ENCODE measurements at places on chromosomes 11 and 22. TPM values are rescaled to one million over a fixed set of nuclear protein-coding genes. Genes with fewer than 3 reads are reported as not detected.
A peak's percentile ranks its signal among the peaks of the same experiment; 100 is the strongest.

Gene CSNK1E
- 105 TPM for total RNA-seq

Gene CELSR1
- total RNA-seq = 1.2 TPM

Gene CCDC73
- not detected for total RNA-seq

Gene RAB39A
- total RNA-seq = not detected

Gene SHANK2
- 0.60 TPM for total RNA-seq

Gene MUC6
- total RNA-seq = 0.09 TPM

Gene SCUBE2
- total RNA-seq = not detected

Gene FAT3
- 0.03 TPM for total RNA-seq

Gene ZNF280B
- 1.9 TPM for total RNA-seq

Gene GAB4
- total RNA-seq = not detected

Gene GUCD1
- total RNA-seq = 73.4 TPM

GRCh38 chr11:65663639-65664200 lies 1.0 kb upstream of the RELA start:
- peak; percentile 24 for DNase-seq

- DNase-seq = no peak
Measured at GRCh38 chr11:45511566-45511965, 153.9 kb downstream of the CHST1 start.

DNA sequence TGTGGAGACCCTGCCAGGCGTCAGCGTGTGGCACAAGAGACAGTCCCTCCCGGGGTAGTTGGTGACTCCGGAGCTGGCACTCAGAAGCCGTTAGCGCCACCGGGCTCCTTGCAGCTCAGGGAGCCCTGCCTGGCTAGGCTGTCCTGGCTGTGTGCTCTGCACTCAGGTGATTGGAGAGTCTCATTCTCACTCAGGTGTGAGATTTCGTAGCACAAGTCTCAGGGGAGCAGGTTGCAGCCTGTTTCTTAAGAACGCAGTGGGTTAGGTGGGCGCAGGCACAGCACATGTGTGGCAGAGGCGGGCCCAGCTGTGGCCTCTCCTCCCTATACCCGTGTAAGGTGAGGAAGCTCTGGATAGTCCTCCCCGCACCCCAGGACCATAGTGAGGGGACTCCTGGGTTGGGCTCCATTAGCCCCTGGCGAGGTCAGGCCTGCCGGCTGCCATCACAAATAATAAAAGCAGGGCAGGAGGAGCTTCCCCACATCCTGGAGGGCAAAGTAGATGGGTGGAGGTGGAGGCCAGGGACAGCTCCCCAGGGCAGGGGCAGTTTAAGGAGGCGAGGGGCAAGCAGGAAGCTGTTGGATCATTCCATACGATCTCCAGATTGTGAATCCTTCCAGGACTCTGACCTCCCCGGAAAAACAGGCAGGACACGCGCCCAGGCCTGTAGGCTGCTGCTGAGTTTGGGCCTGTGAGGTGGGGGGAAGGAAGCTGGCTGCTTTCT lies 39.4 kb downstream of the SBF1 start:
- no peak for DNase-seq

GRCh38 chr11:128334311-128335044 lies 252.9 kb downstream of the ETS1 start:
- DNase-seq = no peak

DNA sequence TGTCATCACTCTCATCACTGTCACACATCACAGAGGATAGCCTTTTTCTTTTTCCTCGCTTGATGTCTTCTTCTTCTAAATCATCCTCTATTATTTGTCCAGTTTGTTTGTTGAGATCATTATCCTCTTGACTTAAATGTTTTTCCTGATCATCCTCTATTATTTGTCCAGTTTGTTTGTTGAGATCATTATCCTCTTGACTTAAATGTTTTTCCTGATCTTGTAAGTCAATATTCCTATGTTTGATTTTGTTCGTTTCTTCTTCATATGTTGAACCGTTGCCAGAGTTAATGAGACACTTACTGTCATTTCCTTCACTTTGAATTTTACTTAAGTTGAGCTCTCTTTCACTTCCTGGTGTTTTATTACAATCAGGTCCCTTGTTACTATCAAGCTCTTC lies 5.6 kb downstream of the CCDC82 start:
- DNase-seq = no peak

GRCh38 chr11:77345621-77346020 lies 44.1 kb upstream of the GDPD4 start:
- DNase-seq = no peak

DNA sequence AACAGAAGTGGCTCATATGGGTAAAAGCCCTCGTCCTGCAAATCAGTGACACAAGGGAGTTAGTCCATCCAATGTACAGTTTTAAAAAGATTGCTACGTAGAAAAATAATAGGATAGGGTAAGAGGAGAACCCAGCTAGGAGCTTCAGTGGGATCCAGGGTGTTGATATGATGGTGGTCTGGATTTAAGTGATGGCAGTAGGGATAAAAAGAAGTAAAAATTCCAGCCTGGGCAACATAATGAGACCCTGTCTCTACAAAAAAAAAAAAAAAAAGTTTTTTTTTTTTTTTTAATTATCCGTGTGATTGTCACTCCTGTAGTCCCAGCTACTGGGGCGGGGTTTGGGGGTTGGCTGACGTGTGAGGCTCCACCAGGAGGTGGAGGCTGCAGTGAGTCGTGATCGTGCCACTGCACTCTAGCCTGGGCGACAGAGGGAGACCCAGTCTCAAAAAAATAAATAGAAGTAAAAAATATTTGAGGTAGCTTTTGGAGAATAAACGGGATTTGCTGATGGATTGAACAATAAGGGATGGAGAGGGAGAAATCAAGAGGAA lies 7.0 kb upstream of the L3MBTL2 start:
- DNase-seq = peak; percentile 42

DNA sequence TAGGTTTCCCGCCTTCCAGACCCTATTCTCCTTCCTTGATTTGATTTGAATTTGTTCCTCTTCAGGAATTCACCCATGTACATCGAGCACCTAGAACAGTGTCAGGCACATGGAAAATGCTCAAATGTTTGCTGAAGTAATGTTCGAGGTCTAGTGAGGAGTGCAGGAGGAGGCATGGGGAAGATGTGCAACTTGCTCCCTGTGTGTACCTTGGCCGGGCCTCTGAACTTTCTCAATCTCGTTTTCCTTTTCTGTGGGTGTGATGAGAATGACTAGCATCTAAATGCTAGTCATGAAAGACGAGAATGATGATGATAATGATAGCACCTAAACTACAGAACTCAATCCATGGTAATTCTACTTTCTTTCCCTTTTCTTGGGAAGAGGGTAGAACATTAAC lies 279.1 kb upstream of the PLET1 start:
- DNase-seq = no peak

DNA sequence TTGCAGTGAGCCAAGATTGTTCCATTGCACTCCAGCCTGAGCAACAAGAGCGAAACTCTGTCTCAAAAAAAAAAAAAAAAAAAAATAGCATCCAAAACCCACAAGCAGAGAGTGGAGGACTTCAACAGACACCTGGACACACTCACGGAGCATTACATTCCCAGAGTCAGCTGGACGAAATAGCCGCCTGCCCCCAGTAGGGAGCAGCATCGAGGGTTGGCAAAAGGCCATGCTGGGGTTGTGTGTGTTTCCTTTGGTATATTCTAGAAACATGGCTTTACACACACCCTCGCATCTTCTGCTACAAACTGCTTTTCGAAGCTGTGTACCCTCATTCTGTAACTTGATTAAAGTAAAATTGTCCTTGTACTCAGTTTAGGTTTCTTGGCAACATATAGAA lies 5.3 kb downstream of the ADA2 start:
- DNase-seq = peak; percentile 61

DNA sequence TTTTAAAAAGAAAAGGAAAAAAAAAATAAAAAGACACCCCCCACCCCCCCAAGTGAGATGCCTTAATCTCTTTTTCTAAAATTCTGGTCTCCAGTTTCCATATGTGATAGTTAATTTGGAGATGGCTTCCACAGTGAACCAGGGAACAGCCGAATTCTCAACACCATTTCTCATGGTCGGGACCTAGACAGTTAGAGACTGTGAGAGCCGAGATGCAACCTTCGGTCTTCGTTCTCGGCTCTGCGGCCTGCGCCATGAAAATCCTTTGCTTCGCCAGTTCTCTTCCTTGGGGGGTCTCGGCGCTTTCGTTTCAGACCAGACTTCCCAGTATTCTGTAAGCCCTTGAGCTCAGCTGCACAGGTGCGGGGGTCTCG lies 723 bp downstream of the CACNG2 start:
- DNase-seq = no peak

- no peak for DNase-seq
Measured at GRCh38 chr22:29163808-29164207, 41.9 kb upstream of the EMID1 start.

- DNase-seq = no peak
Measured at GRCh38 chr11:128283451-128283850, 303.9 kb downstream of the ETS1 start.

- no peak for DNase-seq
Measured at GRCh38 chr11:117421476-117421875, 93.8 kb downstream of the CEP164 start.

DNA sequence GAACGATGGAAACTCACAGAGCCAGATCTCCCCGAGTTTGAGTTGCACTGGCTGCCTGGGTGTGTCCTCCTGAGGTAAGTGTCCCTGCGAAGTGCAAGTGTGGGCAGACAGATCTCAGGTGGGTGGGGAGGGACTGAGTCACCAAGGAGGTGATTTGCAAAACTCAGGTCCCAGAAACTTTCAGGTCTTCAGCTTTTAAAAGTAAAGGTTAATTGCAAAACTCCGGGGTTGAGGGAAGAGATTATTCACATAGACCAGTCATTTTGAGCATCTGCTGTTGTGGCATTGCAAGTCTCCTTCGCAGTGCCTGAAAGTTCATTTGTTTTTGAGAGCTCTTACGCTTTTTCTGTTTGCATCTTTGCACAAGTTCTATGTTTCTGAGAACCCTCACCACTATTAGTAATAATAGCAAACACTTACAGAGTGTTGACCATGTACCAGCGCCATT lies 7.1 kb downstream of the CD44 start:
- DNase-seq = no peak

GRCh38 chr11:121892131-121892681 lies 223.8 kb downstream of the BLID start:
- DNase-seq = no peak

GRCh38 chr11:86617502-86617901 lies 54.9 kb downstream of the ME3 start:
- DNase-seq = no peak

DNA sequence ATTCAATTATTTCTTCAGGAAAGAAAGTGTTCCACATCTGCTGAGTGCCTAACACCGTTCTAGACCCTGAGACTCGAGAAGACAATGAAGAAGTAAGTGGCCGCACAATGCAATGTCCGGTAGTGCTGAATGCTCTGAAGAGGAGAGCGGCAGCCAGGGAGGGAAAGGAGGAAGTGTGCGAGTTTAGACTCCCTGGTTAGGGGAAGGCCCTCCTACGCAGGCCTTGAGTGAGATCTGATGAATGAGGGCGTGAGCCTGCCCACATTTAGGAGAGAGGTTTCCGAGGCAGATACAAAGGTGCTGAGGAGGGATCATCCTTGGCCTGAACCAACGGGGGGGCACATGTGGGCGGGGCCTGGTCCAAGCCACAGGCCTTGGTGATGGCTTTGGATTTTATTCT lies 558.6 kb downstream of the NTM start:
- DNase-seq = no peak

GRCh38 chr11:1310318-1310687 lies 871 bp upstream of the TOLLIP start:
- no peak for DNase-seq

DNA sequence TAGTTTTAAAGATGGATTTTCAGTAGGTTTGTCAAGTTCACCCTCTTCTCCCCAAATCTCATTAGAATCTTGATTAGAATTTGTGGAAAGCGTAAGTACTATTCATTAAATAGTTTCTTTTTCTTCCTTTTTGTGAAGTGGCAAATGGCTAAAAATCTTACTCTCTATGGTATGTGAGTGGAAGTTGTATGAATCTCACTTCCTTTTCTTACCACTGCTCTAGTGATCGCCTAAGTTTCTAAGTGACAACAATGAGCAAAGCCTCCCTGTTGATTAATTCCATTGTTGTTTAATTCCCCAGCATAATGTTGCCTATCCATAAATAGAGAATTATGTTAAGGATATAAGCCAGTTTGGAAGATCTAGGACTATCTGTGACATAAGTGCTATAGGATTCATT lies 82.7 kb downstream of the PGR start:
- no peak for DNase-seq

GRCh38 chr11:16790486-16791190 lies 52.2 kb downstream of the C11orf58 start:
- DNase-seq = no peak

GRCh38 chr11:14306481-14306880 lies 52.5 kb downstream of the RRAS2 start:
- DNase-seq = no peak

DNA sequence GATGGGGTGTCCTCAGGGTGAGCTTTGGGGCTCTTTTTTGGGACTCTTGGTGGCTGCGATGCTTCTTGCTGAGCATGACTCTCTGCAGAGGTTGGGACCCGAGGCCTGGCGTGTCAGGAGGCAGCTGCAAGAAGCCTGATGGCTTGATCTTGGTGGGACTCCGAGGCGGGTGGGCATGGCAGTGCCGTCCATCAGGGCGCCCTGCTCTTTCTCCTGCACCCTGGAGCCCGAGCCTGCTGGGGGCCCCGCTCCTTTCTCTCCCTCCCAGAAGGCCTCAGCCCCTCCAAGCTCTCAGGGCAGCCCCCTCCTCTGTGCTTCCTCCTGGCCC lies 432.7 kb downstream of the TBC1D22A start:
- DNase-seq = no peak

DNA sequence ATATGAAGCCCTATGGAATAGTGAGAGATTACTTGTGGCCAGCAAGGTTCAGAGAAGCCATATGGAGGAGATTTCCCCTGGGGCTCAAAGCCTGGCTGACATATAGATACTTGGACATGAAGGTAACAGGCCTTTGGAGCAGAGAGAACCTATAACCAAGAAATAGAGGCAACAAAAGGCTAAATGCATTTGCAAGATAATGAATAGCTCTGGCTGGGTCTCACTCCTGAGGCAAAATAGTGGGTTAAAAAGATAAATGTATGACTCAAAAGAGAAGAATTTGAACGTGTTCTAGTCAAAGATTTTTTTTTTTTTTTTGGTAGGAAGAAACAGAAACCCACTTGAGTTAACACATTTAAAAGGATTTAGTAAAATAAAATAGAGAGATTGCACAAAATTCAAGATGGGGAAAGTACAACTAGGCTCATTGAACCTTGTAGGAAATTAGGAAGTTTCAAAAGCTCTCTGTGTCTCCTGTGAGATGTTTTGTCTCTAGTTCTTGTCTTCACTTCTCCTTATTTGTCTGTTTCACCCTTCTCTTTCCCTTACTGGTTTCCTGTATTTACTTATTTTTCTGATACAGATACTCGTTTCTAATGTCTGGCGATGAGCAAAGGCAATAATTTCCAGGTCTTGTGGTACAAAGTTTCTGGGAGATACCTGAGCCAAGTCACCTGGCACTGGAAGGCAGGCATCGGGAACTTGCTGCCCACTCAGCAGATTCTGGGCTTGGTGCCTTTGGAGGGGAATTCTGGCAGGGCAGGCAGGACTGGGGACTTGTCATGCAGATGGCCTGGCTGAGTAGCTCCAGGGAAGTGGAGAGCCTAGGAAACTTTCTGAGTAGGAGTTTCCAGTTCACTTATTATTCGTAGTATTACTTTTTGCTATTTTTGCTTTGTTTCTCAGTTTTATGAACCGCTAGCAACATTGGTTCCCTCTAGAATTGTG lies 49.2 kb upstream of the SESN3 start:
- DNase-seq = no peak

GRCh38 chr22:26429458-26430286 lies 612 bp downstream of the ASPHD2 start:
- DNase-seq = no peak

- DNase-seq = no peak
Measured at GRCh38 chr11:111344032-111344431, 35.0 kb downstream of the POU2AF1 start.

All from T-cell (primary cell).